ENCODE measurements at places on chromosomes 16 and 17.
A peak's percentile ranks its signal among the peaks of the same experiment; 100 is the strongest.

DNA sequence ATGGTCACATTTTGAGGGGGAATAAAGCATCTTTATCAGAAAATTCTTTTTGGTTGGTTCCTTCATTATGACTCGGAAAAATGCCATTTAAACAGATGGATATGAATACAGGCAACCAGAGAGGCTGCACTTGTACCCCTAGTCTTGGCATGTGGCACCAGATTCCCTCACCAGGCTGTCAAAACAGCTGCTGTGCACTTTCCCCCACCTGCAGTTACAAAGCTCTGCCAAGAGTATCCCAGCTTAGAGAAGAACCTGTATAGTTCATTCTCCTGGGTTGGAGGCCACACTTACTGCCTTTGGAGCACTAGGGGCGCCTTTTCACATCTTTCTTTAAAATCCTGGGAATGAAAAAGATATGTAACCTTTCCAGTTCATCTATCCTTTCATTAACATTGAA lies 190.3 kb downstream of the KIF2B start:
- DNase-seq = no peak

- peak; percentile 61 for DNase-seq
Measured at GRCh38 chr16:49620158-49620868, 235.6 kb downstream of the ZNF423 start.

- peak; percentile 94 for DNase-seq
Measured at GRCh38 chr17:44775136-44775837, 16.5 kb downstream of the ADAM11 start.

- no peak for DNase-seq
Measured at GRCh38 chr17:72487731-72488494, 367.1 kb downstream of the SOX9 start.

GRCh38 chr17:48970865-48971687 lies 2.7 kb upstream of the GIP start:
- DNase-seq = no peak

DNA sequence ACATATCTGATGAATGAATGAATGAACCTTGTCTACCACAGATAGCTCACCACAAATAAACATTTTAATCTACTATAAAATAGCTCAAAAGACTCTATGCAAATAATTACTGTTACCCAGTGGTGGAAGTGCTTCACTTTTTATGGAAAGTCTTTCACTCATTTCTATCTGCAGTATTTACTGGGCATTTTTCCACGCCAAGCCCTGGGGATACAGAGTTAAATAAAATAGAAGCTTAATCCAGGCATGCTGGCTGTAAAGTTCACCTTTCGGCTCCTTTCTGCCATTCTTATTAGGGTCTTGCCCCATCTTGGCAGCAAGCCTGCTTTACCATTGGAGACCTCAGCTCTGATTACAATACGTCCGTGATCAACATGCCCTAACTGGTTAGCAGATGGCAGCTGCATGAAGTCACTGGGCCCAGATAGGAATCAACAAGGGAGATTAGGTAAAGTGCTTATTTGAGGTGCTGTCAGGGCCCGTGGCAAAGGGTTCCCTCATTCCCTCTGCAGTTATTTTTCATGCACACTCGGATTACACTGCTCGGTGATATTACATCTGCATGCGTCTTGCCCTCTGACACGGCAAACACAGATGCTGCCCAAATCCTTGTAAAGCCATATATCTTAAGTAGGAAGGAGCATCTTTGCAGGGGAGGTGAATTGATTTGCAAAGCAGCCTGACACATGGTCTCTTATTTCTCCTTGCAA lies 648.9 kb downstream of the WWOX start:
- DNase-seq = no peak

GRCh38 chr16:74575807-74576643 lies 30.9 kb downstream of the GLG1 start:
- no peak for DNase-seq

- DNase-seq = no peak
Measured at GRCh38 chr17:60675997-60676396, 1.7 kb upstream of the BCAS3 start.

All from stromal cell of bone marrow (primary cell).